ENCODE measurements at places on chromosomes 4 and X.
A peak's percentile ranks its signal among the peaks of the same experiment; 100 is the strongest.

DNA sequence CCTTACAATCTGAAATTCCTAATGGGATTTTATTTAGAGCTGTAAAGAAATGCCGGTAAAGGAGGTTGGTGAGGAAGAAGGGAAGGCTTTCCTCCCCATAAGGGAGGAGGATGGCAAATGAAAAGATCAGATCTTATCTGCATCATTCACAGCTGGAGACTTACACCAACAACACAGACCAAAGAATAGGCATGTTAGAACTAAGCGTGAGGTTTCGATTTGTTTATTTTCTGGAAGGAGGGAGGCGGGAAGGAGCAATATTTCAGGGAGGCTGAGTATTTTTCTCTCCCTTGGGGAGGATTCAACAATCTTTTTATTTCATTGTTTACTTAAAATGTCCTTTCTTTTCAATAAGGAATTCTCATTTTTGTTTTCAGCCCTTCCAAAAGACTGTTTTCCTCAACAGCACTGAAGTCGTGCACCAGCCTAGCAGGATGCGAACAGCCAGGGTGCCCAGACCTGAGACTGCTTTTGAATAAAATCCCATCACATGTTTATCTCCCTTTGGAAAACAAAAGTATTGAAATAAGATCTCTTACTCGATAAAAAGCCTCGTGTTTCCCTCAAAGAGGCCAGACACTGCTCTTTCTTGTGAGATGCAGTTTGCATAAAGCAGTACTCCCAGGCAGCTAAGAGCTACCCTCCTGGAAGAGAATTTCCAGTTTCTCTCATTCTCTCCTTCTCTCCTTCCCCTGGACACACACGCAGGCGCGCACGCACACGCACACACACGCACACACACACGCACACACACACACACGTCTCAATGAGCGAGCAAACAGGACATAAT lies 236.1 kb downstream of the MGST2 start:
- peak; percentile 36 for DNase-seq

DNA sequence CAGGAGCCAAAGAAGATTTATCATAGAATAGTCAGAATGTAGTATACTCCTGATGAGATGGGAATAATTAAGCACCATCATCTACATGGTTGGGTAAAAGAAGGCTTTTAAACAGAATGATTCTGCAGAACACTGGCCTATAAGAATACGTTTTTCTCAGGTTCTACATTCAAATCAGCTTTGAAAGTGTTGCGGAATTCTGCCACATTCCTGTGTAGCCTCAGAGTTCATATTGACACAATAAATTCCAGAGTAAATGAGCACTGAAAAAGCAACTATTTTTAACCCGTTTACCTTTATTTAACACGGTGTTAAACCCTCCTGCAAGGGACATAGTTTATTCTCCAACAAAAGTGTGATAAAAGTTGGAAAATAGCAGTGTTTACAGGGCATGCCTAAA lies 950.2 kb upstream of the SLIT2 start:
- DNase-seq: no peak

DNA sequence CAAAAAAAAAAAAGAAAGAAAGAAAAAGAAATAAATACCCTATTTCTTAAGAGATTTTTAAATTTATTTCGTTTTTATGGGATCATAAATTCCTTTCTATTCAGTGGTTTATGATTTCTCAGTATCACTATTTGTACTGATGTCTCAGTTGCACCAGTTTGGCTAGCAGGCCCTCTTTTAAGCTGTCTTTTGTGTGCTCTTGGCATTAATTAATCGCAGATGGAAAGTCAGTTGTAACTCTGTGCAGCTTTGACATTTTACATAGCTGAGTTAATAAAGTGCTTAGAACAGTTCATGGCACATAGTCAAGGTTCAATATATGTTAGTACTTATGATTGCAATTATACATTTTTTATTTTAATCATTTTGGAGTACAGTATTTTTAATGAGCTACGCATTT lies 123.7 kb upstream of the NUDT6 start:
- DNase-seq: no peak

DNA sequence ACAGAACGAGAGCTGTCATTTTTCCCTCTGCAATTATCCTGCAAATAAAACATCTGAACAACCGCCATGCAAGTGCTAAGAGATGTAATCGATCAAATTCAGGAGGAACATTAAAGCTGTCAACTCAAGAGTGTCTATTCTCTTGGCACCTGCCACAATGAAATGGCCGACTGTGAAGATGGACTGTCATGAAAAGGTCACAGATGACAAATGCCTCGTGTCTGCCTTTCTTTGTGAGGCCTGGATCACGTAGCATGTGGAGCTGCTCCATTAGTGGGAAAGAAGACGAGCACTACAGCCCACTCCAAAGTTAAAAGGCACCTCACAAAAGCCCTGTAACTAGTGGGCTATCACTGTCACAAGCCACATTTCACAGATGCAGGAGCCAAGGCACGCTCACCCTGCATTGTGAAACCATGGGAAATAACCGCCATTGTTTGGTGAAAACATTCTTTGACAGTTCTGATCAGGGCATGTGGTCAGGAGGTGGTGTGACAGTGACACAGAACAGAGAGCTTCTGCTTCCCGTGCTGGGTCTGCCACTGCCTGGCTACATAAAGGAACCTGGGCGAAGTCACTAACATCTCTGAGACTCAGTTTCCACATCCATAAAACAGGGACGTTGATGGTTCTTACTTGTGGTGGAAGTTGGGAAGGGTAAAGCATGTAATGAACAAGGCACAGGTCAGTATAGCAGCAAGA lies 98.9 kb downstream of the EVC2 start:
- DNase-seq: no peak

DNA sequence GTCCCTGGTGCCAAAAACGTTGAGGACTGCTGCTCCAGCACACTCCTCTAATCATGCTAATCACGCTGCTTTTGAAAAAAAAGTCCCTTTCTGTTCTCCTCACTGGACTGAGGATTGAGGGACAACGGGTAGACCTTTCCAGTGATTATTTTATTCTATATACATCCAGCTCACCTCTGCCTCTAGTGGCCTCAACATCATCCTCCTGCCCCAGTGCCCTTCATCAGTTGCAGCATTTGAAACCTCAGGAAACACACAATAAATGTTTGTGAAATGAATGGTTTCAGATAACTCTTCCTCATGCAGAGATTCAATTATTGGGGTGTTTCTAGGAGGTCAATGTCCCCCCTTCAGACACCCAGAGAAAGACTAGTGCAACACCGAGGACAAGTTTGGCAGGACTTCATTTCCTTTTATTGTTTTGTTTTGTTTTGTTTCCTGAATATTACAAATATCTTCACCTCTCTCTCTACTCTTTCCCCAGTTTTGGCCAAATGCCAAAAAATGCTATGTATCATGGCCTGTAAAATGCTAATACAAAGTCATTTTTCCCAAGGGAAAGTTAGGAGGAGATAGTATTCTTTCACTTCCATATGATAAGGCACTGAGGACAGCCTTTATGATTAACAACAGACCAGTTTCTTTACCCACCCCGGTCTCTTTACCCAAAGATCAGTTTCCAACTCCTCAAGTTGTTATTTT lies 460.1 kb upstream of the SLIT2 start:
- no peak for DNase-seq

GRCh38 chr4:20288846-20289512 lies 37.3 kb downstream of the SLIT2 start:
- DNase-seq: peak; percentile 65

- DNase-seq: peak; percentile 38
Observed at GRCh38 chr4:47469951-47470350, 6.4 kb upstream of the COMMD8 start.

- DNase-seq: no peak
Observed at GRCh38 chr4:79673377-79673776, 265.3 kb upstream of the GK2 start.

DNA sequence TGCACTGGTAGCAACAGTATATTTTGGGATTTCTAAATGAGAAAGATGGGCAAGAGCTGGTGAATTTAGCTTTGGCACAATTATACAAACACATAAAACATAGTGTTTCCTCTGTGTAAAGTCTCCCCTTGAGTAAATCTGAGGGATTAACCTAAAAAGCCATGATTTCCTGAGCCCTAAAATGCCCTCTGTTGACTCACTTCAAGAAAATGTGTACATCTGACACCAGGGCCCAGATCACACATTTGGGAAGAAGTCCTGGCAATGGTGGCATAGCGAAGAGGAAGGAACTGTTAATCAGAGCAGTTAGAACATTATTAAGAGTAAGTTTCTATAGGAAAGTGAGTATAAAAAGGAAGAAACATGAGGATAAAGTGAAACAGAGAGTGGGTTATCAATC lies 338.5 kb downstream of the SPOCK3 start:
- DNase-seq: no peak

GRCh38 chr4:52968241-52968640 lies 106.1 kb downstream of the RASL11B start:
- DNase-seq: no peak
